ENCODE measurements at places on chromosomes 4 and X. TPM values are rescaled to one million over a fixed set of nuclear protein-coding genes. Genes with fewer than 3 reads are reported as not detected.

DNA sequence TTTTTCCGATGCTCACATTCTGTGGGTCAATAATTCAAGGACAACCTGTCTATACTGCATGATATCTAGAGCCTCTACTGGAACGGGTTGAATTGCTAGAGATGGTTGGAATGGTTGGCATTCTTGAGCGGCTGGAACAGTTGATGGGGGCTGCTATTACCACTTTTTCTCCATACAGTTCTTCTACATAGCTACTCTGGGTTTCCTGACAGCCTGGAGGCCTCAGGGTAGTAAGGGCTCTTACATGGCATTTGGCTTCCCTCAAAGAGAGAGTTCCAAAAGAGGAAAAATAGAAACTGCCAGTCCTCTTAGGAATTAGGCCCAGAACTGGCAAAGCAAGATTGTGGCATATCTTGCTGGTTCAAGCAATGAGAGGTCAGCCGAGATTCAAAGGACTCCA, 53.1 kb downstream of the NAA11 start:
- no peak for DNase-seq

- no peak for DNase-seq
These were observed 840 bp upstream of the CLCN3 start for GRCh38 chr4:169619518-169619957.

DNA sequence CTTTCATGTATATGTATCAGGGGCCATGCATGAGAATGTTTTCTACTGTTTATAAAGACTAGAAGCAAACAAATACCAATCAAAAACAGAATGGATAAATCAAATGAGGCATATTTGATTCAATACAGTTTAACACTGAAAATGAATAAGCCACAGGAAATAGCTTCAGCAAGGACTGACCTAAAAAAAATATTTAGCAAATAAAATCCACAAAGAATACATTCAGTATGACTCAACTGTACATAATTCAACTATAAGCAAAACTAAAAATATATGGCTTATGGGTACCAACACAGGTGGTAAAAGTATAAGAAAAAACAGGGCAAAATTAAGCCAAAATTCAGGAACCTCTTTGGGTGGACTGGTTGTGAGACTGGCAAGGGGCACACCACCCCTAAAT, 112.9 kb downstream of the KCNIP4 start:
- no peak for DNase-seq

DNA sequence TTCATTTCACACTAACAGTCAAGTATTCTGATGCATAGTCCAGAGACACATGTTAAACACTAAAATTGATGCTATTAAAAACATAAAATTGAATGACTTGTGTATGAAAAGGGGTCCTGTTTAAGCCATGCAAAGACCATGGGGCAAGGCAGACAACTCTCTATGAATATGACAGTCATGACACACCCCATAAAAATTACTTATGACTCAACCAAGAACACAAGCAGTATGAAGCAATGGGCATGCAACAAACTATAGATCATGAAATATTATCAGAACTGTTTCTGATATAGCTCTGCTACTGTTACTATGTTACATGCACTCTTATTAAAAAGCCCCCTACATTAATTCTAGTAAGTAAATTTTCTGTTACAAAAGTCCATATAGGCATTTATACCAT, 57.5 kb upstream of the ZCCHC13 start:
- DNase-seq: no peak

ANTXR2 gene
- 27.0 TPM for total RNA-seq

All from chondrocyte (in vitro differentiated cells).